Adipocyte (in vitro differentiated cells): ENCODE measurements at places on chromosomes 16 and 17.

GRCh38 chr17:36937959-36938565 is 787 bp downstream of the LHX1 start:
- no peak for DNase-seq

- DNase-seq: no peak
Observed at GRCh38 chr16:20920091-20920490, 19.5 kb downstream of the LYRM1 start.

- no peak for DNase-seq
Observed at GRCh38 chr17:16474012-16474725, 17.8 kb downstream of the LRRC75A start.

DNA sequence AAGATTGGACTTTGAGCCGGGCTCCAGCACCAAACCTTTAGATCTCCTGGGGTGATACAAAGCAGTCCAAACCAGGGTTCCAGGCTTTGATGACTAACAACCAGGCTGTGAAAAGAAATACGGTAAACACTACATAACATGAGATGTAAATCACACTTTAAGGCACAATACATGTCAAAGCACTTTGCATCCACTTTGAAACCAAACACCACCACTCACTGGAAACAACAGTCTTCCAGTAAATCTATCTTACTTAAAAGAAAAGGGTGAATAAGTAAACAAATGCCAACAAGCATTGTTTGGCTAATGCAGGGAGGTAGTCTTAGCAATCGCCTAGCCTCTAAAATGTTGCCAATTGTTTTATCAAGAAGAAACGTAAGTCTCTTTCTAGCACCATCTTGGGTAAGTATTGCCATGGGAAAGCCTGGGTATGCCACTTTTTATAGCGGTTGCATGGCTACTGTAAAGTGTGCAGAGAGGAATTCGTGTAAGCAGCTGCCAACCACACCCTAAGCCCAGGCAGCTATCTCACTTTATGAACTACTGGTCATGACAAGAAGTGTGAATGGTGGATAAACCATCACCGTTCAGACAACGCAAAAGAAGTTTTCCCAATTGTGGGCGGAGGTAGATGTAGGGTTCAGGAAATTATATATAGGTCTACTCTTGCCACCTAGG is 267.4 kb upstream of the PSMD7 start:
- DNase-seq: no peak

DNA sequence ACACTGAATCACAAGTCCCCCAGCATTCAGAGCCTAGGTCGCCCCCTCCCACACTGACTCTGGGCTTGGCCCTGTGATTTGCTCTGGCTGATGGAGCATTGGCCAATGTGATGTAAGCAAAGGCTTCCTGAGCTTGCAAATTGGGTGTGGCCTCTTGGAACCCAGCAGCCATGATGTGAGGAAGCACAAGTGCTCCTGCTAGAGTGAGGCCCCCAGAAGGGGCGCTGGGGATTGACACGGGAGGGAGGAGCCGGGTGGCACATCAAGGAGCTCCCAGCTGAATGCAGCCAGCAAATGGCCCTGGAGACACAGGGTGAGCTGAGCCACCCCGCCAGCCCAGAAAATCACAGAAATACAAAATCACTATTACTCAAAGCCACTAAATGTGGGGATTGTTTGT is 308.5 kb downstream of the C16orf95 start:
- DNase-seq: no peak

DNA sequence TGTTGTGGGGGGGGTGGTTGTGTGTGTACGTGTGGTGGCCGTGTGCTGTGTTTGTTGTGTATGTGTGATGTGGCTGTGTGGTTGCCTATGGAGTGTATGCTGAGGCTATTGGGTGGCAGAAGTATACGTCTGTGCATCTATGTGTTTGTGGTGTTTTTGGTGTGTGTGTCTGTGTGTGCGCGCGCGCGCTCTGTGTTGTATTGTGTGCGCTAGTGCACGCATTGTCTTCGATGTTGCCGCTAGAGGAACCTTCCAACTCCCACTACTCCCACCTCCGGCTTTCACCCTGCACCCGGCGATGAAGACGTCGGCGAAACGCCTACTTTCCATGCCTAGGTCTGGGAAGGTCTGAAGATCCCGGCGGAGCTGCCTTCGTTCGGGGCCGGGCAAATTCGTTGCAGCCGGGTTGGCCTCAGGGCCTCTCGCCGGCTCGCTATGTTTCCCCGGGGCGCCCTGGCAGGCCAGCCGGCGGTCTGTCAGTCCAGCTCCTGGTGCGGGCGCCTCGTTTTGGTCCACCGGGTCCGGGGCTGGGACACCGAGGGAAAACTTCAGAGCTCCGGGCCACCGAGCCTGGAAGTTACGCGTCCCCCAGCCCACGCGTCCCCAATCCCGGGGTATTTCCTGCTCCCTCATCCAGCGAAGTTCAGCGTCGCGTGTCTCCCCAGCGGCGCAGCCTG is 5.2 kb upstream of the DLX4 start:
- DNase-seq: no peak

DNA sequence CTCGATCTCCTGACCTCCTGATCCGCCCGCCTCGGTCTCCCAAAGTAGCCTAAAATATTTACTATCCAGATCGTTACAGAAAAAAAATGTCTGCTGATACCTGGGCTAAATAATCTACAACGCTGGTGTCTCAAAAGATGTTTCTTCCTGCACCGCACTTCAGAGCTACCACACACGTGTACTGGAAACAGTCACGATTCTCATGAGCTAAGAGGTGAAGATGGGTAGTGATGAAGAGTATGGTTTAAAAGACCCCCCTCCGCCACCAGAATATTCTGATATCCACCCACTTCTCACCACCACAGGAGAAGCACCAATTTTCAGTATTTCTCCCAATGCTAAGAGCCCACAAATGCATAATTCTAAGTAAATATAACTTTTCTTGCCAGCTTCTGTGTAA is 50.2 kb downstream of the SMG6 start:
- no peak for DNase-seq

- no peak for DNase-seq
Observed at GRCh38 chr16:30921459-30921747, 2.0 kb upstream of the FBXL19 start.

DNA sequence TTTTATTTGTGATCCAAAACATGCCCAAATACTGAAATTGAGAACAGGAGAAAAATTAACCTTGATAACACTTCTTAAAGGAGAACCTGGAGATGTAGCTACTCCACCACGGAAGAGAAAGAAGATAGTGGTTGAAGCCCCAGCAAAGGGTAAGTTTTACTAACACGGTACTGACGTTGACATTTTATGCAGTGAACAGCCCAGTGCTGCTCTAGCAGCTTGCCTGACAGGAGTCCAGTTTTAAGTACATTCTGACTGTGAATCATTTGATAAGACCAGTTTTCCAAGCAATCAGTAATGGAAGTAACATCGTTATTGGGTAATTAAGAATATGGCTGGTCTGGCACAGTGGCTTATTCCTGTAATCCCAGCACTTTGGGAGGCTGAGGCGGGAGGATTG is 6.5 kb downstream of the ORC6 start:
- no peak for DNase-seq

DNA sequence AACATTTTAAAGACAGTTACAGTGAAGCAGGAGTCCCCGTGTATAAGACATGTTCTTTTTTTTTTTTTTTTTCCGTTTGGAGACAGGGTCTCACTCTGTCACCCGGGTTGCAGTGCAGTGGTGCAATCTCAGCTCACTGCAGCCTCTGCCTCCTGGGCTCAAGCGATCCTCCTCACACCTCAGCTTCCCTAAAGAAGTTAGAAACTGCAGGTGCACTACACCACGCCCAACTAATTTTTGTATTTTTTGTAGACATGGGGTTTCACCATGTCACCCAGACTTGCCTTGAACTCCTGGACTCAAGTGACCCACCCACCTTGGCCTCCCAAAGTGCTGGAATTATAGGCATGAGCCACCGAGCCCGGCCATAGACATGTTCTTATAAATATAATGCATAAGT is 3.0 kb downstream of the EVI2B start:
- no peak for DNase-seq

DNA sequence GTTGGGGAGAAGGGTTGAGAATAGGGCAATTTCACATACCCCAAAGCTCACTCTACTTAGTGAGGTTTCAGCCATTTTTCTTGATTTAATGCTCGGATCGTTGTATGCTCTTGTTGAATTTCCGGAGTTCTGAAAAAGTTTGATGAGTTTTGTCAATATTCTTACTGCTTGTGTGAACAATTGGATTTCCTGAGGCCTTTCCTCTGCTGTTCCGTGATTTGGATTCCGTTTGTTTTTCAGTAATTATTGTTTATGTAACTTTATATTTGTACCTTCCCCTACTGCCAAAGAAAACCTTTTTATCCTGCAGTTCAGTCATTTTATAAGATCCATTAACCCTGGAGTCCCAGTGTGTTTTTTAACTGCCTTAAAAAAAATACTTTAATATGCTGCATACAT is 62.9 kb downstream of the PHKB start:
- DNase-seq: no peak

GRCh38 chr17:64496348-64496785 is 487 bp downstream of the POLG2 start:
- DNase-seq: peak; percentile 48

DNA sequence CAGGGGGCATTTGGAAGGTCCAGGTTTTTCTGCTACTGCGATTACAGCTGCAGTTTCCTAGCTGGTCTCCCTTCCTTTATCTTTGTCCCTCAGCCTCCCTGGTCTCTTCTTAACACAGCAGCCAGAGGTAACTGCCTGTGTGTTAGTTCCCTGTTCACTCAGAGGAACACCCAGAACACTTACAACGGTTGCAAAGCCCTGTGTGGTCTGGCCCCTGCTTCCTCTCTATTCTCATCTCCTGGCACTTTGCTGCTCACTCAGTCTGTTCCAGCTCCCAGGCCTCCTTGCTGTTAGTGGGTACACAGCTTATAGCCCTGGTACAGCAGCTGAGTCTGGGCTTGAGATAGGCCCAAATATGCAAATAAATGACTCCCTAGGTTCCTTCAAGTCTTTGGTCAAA is 16.4 kb downstream of the NTN1 start:
- DNase-seq: no peak

DNA sequence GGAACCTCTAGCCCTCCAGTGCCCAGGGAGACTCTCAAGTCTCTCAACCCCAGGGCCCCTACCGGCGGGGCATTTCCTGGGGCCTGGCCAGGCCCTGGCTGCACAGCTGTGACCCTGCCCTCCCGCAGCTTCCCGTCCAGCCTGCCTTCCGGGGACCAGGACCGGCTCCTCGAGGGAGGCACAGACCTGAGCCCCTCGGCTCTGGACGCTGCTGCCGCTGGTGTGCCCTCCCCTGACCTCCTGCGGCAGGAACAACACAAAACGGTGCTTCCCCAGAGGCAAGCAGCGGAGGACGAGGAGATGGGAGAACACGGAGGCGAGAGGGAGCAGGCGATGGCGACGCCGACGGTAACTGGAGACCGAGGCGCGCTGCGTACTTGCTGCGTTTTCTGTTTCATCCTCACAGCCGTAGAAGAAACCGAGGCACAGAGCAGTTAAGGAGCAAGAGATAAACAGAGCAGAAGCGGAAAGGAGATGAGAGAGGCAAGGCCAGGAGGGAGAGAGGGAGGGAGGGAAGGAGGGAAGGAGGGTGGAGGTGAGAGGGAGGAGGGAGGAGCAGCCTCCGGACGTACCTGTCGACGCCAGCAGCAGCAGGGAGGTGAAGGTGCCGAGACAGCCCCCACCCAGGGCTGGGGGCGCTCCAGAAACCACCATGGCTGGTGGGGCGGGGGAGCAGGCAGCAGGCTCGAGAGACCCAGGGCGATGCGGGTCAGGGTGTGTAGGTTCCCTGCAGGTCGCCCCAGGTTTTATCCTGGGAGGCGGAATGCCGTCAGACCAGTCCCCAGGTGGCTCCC is at the start of gene PRSS22:
Gene PRSS22, minus strand, starts transcription at position 720 of the 794 bp plus-strand sequence. Its CDS starts 66 bp downstream, at position 654.
- DNase-seq: no peak

GRCh38 chr17:58291246-58291645 is 10.5 kb upstream of the MPO start:
- no peak for DNase-seq

GRCh38 chr17:27793168-27793905 is 7.0 kb downstream of the NOS2 start:
- DNase-seq: peak; percentile 32

DNA sequence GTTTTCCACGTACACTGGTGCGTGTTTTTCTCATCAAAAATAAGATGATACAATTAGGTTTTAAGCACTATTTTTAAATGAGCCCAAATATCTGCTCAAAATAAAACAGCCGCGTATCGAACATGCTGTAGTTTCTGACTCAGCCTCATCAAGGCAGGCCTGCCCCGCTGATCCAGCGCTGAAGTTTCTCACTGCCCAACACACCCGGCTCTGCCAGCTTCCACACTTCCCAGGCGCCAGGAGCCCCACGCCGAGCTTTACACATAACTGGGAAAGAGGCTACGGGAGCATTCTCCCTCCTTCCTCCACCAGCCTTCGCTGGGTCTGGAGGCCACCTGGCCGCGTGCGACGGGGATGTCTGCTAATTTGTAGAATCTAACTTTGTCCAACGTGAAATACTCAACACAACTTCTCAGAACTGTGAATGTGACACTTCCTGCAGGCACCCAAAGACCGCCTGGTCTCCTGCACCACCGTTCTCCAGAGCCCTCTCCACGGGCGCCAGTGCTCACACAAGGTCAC is 42.1 kb downstream of the MAP1LC3B start:
- no peak for DNase-seq

DNA sequence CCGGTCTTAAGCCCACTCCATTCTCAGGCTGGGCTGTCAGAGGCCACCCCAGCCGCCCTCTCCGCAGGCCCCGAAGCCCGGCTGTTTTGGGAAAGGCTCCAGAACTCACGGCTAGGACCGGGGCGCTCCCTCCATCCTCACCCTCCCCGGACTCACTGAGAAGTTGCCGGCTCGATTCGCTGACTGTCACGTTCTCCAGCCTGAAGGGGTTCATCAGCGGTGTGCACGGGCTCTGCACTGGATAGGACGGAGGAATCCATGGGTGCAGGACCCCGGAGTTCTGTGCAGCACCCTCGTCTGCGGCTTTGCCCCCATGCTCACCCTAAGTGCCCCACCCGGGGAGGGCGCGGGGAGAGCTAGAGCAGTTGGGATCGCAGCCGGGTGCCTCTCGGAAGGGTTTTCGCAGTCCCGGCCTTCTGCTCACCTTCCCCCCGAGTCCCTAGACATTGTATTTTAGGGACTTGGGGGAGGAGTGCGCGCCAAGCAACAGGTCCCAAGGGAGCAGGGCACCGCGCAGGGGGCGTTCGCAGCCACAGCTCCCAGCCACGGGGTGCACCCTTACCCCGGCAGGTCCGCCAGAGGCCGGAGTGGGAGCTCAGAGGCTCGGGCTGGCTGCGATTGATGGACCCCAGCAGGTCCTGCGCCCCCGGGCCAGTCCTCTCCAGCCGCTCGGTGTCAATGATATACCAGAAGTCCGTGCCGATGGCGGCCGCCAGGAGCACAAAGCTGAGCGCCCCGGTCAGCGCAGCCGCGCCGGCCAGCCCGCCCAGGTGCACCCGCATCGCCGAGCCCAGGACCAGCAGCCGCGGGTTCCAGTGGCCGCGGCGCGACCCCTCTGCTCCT is 1.0 kb downstream of the TMEM114 start:
- no peak for DNase-seq

- peak; percentile 49 for DNase-seq
Observed at GRCh38 chr16:48194828-48195556, 39.2 kb upstream of the ABCC12 start.
